ENCODE measurements at places on chromosomes 6 and 20. TPM values are rescaled to one million over a fixed set of nuclear protein-coding genes. Genes with fewer than 3 reads are reported as not detected.

DNA sequence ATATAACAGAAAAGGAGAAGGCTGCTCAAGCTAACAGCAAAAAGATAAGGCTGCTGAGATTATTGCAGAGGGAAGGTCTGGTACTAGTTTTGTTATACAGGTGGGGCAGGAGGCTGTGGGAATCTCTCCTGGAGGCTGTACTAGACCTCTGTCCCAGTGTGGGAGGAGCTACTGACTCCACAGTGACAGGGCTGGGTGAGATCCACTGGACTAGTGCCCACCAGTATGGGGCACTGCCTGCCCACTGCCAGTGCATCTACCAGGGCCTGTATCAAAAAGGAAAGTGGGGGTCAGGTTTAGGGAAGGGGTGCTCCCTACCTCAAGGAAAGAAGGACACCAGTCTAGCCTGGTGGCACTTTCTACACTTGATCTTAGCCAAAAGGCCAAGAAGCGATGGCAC, 30.1 kb downstream of the GSTA2 start:
- no peak for DNase-seq

GRCh38 chr6:116351101-116351500, 19.6 kb upstream of the DSE start:
- DNase-seq = no peak

DNA sequence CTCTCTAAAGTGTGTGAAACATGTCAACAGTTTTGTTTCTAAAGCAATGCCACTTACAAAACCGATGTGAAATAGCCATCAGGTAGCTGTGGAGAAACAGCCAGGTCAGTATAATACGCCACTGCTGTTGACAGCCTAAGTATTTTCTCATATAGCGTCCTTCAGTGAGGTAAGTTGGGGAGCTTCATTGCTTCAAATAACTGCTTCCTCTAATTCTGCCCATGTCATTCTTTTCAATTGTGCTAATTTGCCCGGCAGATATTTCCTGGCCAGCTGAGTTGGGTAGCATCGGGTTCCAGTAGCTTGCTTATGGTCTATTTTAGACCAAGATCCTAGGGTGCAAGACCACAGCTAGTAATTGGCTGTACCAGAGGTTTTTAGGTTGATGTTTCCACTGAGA, 2.1 kb upstream of the ARMC2 start:
- DNase-seq = no peak

DNA sequence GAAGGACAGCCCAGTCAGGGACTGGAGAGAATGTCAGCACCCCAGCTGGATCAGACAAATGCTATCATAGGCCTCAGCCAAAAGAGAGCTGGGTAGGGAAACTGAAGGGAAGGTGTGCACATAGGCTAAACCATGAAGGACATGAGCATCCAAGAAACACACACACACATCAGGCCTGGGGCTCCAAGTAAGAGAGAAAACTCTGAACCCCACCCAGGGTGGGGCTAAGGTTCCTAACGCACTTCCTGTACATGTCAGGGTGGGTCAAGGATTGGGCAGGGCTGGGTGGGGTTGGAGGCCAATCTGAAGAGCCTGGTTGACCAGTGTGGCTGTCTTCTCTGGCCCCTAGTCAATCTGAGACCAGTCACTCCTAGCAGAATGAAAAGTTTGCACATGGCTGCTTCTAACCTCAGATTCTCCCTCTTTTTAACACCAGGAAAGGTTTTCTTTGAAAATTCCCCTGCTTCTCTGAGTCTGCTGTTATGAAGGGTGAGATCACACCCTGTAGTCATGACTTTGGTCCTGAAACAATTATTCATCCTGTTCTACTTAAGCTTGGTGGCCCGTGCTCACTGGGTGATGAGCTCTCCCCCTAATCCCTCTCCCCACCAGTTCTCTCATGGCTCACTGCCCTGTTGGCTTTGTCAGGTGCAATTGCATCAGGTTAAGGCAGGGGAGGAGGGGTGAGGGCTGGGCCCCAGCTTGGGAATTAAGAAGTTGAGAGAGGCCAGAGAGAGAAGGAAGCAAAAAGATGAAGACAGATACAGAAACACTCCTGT, 88.4 kb downstream of the MAFB start:
- peak; percentile 39 for DNase-seq

DNA sequence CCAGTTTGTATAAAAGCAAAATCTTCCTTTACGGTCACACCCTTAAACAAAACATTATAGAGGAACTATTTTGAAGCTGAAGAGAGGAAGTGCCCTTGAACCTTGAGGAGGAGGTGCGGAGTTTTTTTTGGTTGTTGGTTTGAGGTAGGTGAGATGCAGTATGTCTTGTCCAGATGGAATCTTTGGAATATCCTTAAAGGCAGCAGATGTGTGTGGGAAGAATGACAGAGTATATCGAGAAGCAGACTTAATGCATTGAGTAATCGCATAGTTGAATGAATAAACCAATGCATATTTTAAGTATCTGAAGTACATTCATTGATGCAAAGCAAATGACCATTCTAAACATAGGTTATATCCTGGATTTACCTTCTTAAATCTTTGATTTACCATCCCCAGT, 49.9 kb downstream of the AIG1 start:
- DNase-seq = no peak

Gene EPHA7
- not detected for polyA plus RNA-seq

Measured in mammary epithelial cell (primary cell).